BJ (cell line): ENCODE measurements at places on chromosomes 4 and X.
A peak's percentile ranks its signal among the peaks of the same experiment; 100 is the strongest.

DNA sequence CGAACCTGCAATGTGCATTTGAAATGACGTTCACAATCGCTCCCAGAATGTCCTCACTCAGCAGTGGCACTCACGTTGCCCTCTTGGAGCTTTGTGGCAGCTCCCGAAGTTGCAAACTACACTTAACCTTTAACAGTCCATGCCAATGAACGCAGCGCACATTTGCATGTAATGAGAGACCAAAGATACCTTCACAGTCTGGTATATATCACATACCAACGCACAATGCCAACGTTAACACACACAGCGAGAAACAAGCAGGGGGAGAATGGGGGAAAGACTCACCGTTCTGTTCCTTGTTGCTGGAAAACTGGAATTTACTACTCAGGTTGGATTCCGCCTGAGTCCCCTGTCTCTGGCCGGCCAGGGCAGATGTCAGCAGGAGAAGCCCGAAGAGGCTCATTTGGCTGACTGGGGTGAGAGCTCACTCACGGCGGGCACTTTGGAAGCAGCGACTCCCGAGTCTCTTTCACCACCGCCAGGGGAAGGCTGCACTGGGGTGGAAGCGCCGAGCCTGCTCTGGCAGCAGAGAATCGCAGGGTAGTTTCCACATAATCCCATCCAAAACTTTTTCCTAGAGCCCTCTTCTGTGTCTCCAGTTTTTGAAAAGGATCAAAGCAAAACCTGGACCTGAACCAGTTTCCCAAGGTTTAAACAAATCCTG is 966 bp downstream of the PDGFC start:
- no peak for DNase-seq

DNA sequence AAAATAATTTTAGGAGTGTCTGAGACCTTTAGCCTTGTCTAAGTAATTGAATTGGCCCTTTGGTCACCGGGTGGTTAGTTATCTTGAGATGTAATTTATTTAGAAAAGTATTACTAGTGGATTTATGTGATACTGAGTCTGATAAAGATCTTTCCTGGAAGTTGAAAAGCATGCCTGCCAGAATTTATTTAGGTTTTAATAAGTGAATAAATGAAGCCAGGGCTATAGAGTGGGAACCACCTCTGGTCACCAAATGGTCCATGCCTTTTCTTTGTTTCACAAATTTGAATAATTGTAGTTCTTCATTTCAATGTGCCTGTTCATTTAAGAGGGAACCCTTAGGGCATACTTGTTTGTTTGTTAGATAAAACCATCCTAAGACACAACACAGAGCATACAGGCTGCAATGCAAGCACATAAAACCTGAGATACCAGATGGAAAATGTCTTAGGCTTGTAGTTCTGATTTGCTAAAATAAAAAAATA is 627.8 kb downstream of the ADGRL3 start:
- DNase-seq, result no peak

DNA sequence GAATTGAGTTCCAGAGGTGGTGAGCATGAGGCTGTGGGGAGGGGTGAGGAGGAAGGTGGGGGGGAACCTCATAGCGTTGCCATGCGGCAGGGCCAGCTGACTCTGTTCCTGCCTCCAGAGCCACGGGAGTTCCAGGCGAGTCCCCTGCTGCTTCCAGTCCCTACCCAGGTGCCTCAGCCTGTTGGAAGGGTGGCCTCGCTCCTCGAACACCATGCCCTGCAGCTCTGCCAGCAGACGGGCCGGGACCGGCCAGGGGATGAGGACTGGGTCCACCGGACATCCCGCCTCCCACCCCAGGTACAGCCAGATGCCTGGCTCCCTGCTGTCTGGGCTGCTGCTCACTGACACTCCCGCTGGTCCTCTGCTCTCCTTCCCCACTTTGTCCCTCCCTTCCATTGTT is 7.9 kb downstream of the CCDC22 start:
- no peak for DNase-seq

DNA sequence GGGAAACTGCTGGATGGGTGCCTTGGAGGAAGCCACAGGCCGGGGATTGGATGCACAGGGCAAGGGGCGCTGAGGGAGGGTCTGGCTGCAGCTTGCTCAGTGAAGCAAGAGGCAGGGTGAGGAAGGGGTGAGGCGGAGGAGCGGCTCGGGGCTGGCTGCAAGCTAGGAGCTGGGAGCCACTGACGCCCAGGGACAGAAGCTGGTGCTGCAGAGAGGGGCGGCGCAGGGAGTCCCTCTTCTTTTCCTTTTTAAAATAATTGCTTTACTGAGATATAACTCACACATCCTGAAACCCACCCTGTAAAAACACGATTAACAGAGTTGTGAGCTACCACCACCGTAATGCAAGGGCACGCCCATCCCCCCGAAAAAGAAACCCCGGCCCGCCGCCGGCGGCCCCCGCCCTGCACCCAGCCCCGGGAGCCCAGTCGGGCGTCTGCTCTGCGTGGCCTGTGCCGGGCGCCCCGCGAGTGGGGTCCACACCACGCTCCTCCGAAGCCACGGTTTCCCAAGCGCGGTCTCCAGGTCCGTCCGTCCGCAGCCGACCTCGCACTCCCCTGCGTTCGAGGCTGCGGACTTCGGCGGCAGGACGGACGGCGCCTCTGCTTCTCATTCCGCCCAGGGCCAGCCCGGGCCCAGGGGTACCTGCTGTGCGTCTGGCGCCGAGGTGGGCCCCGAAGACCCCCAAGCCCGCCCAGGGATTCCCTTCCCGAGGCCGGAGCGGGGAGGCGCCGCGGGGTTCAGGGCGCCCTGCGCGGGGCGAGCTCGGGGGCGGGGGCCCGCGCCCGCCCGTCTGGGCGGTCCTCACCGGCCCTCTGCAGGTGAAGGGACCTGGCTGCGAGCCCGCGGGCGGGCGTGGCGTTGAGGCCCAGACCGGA is 866 bp upstream of the UVSSA start:
- no peak for DNase-seq

DNA sequence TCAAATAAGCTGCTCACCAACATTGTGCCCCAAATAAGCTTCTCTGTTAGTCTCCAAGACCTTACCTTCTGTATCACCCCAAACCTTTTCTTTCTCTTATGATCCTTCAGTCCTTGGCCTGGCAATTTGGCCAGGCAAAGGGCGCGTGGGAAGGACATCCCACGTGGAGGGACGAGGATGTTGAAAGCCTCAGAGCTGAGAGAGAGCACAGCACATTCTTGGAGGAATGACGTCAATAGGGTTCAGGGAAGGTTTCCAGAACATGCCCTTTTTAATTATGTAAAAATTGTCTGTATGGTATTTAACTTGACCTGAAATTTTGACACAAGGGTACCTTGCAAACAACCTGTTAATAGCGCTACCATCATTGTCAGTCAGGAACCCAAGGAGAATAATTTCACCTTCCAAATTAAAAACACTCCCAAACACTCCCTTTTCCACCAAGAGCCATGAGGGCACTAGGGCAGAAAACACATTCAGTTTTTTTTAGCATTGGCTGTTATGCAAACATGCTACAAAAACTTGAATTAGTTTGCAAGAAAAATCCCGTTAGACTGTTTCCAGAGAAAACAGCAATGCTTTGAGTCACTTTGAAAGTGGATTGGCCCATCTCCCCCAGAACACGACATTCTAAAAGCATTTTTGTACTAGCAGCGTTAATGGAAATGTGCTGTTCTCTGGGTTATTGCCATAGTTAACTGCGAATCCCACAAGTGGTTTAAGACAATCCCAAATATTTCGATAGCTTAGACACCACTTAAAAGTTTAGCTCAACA is 183.2 kb upstream of the PUDP start:
- peak; percentile 88 for DNase-seq

DNA sequence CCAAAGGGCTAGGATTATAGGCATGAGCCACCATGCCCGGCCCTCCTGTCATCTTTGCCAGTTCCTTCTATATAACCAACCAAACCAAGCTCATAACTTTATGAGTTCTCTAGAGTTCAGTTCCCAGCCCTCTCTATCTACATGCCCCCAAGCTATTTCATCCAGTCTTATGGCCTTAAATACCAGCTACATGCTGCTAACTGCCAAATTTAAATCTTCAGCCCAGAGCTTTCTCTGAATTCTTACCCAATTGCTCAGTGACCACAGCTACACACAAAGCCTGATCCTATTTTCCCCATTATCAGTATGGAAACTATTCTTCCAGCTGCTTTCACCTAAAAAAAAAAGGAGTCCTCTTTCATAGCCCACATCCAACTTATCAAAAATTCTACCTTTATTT is 23.1 kb downstream of the TMEM184C start:
- no peak for DNase-seq

DNA sequence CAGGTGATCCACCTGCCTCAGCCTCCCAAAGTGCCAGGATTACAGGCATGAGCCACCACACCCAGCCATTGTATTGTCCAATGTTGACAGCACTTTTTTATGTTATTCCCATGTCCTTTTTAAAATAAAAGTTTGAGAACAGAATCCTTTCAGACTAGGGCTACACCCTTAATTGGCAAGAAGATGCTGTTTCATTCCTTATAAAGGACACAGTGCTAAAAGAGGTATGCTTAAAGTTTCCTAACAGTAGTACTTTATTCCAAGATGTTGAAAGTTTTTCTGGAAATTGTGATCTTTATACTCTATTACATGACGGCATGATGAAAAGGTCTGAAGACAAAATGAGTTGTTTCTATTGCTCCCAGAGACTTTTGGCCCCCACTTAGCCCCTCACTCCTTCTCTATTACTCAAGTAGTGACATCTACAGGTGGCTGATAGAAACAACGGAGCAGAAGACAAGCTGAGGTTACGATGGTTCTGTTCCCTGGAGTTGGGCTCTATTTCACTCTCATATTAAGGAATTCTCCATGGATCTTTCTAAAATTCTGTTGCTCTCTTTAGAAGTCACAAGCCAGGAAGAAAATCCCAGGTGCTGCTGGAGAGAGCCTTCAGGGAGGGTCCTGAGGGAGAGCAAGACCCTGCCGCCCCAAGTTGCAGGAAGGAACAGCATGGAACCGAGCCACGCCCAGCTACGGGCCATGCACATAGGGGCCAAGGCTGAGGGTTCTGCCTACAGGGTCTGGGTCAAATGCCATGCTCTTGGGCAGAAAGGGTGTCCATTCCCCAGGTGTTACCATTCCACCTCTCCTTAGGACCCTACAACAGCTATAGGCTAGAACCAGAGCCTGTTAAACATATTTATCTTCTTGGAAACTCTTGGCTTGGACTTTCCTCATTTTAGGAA is 22.8 kb downstream of the RPL9 start:
- no peak for DNase-seq

DNA sequence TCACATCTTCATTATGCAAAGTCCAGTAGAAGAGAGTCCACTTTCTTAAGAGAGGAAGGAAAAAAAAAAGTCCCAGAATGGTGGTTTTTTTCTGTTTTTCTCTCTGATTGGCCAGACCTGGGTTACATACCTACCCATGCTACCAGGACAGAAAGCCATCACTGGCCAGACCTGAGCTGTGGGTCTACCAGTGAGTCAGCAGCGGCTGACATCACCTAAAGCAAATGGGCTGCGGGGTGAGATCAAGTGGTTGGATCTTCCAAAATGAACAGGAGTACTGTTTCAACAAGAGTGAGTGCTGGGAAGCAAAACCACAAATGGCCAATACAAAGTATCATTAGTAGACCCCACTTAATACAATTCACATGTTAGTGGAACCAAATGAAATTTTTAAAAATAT is 1.6 kb upstream of the NDST3 start:
- no peak for DNase-seq

DNA sequence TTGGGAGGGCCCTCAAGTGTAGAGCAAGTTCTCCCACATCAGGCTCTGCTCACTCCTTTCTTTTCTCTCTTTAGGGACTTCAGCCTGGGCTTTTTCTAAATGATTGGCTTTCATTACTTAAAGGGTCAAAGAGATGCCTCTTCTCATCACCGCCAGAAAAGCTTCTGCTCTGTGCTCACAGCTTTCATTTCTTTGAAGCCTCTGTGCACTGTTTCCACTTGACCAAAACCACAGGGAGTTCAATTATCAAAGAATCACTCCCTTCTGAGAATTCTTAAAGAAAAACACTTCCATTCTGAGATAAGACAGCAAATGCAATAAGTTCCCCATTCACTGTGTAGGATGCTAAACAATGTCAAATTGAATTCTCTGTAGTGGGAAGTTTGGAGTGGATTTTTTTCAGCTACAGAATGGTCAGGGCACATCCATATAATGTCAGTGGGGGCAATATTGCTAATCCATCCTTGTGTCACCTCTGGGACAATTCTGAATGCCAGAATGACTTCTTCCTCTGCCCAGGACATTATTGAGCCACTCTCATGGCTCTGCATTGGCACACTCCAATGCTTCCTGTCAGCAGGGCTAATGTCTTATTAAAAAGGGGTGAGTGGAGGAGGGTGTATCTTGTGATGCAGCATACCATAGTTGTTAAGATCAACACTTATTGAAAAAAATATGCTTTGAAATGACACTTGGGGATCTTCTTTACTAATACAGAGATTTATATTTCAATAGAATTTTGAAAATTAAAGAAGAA is 217.6 kb downstream of the SNCA start:
- no peak for DNase-seq

DNA sequence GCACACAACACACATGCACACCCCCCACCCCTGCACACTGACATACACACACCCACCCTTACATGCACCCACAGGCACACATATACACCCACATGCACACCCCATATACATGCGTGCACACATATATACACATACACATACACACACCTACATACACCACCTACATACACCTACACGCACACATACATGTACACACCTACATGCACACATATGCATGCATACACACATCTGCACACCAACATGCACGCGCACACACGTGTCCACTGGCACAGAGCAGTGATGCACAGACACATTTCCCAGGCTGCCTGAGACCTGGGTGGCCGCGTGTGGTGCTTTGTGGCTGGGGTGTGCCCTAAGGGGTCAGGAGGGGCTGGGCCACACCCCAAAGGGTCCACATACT is 31.7 kb downstream of the FGFRL1 start:
- no peak for DNase-seq

GRCh38 chrX:101744085-101744484 is 84.4 kb upstream of the ARMCX2 start:
- no peak for DNase-seq

- no peak for DNase-seq
Measured at GRCh38 chr4:184617600-184618196, 31.5 kb downstream of the CASP3 start.

GRCh38 chrX:153885968-153886903 is at the start of gene L1CAM:
L1CAM (minus strand) TSS chrX:153886173; CDS start chrX:153875836, 10,337 bp downstream.
- DNase-seq, result no peak
